Activated CD8-positive, alpha-beta memory T cell treated with anti-CD3 and anti-CD28 coated beads for 24 hours (primary cell): ENCODE measurements at places on chromosomes 1 and 21.

DNA sequence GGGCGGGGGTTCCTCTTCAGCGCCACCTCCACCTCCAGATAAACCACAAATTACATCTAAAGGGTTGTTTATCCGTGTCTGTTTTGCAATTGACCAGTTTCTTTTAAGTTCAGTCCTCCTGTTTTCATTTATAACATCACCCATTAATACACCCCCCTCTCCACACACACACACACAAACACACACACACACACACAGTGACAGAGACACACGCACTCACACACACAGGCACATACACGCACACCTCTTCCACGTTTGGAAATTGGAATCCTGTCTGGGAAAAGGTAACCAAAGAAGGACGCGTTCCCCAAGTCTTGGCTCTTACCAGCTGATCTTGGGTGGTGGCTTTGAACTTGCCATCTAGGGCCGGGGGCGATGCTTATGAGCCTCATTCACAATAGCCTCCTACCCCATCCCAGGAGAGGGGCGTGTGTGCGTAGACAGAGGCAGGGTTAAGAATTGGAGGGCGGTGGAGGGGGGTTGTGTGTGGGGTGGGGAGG, 442 bp upstream of the CSMD2 start:
- DNase-seq = no peak

DNA sequence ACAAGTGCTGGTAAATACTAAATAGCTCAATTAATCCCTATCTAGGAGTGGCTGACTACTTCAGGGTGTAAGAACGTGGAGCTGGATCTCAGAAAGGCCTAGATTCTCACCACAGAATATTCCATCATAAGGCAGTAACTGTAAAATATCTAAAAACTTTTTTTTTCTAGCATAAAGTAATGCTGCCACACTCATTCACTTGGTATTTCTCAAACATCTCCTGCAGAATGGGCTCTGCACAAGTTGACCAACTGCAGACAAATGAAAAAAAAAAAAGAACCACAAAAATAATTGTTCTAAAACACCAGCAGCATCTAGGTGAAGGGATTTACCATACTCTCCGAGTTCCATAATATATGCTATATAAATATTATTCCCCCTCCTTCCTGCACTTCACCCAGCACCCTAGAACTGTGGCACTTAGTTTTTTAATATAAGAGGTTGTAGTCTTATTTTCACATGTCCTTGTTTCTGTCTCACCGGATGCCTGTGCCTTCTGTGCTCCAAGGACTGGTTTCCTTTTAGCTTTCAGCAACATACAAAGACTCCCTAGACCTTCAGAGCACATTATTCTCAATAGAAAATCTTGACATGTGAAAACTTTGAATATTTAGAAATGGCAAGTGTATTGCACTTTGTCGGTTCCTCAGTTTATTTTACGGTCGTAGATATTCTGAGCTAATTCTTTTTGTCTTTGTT, 8.9 kb downstream of the VSIG8 start:
- DNase-seq = no peak

DNA sequence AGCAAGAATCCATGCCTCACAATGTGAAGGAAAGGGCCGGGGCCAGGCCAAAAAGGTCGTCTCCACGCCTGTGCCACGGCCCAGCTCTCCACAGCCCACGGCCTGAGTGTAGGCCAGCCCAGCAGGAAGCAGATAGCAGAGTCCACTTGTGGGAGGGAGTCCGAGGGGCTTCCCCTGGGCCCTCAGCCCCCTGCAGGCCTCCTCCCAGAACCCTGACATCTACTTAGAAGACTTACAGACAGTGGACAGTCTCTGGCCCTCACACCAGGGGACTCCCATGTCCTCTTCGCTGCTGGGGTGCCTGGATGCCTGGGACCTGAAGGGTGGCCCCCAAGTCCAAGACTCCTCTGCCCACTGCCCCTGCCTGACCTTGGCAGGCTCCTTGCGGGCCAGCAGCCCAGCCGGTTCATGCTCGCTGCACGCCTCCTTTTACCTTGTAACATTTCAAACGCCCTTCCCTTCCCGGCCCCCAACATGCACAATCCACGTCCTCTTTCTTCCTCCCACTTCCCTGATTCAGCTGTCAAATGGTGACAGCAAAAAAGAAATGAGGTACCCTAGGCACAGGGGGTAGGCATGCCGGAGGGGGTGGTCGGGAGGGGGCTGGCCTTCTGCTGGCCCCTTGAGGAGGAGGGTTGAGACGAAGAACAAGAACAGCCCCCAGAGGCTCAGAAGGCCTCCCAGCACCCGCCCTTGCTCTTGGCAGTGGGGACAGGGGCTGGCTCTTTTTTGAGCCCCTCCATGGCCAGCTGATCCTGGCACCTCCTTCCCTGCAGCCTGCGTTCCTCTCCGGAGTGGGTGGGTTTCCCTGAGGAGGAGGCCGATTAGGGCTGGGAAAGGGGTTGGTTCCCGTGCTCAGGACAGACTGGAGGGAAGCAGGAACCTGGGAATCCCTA, 997 bp upstream of the PTPN7 start:
- peak; percentile 68 for DNase-seq

DNA sequence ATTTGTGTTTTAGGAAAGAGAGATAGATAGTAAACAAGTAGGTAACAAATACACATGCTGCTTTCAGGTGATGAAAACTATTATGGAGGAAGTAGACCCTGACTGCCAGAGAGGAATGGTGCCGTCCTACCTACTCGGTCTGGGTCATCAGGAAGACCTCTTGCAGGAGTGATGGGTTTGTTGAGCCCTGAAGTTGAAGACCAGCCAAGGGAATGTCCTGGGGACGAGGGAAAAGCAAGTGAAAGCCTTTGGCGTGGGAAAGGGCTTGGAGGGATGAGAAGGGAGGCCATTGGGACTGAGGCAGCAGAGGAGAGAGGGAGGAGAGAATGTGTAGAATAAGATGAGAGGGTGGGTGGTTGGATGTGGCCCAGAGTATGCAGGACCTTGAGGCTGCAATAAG, 379.5 kb upstream of the USP24 start:
- no peak for DNase-seq

DNA sequence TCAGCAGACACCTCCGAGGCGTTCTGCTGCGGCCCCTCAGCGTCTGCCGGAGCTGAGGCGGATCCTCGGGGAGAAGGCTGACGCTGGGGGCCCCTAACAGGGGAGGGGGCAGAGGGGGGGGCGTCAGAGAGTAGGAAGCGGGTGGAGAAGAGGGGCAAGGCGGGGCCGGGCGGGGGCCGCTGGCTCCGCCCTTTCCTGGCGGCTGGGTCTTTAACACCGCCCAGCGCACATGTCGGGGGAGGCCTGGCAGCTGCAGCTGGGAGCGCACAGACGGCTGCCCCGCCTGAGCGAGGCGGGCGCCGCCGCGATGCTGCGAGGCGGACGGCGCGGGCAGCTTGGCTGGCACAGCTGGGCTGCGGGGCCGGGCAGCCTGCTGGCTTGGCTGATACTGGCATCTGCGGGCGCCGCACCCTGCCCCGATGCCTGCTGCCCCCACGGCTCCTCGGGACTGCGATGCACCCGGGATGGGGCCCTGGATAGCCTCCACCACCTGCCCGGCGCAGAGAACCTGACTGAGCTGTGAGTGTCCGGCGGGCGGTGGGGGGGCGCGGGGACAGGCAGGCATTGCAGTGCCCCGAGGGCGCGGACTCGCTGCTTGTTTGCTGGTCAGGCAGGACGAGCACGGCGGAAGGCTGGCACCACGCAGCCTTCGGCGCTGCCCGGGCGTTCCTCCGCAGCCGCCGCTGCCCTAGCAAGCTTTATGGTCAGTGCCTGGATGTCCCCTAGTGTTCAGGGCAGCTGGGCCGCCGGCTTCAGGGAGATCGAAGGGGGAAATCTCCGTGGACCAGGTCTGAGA, at the start of gene NTRK1:
TSS of gene NTRK1 (plus strand) at position 238 of the 796 bp plus-strand sequence. CDS start at position 308, 70 bp downstream.
- peak; percentile 77 for DNase-seq

DNA sequence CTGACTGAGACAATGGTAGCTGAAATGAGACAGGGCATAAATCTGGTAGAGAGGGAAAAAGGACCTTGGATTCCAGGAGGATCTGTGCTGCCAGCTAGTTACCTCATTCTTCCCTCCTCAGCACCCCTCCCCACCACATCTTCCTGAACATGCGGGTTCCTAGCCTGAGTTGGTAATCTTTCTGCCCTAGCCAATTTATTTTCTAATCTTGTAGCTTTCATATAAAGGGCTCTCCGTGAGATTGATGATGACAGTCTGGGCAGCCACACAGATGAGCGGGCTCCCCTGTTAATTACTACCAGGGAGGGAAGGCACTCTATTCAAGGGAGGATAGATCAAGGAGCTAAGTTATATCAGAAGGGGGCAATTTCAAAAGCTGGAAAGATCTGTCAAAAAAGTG, 20.2 kb downstream of the ARHGEF11 start:
- DNase-seq = no peak

DNA sequence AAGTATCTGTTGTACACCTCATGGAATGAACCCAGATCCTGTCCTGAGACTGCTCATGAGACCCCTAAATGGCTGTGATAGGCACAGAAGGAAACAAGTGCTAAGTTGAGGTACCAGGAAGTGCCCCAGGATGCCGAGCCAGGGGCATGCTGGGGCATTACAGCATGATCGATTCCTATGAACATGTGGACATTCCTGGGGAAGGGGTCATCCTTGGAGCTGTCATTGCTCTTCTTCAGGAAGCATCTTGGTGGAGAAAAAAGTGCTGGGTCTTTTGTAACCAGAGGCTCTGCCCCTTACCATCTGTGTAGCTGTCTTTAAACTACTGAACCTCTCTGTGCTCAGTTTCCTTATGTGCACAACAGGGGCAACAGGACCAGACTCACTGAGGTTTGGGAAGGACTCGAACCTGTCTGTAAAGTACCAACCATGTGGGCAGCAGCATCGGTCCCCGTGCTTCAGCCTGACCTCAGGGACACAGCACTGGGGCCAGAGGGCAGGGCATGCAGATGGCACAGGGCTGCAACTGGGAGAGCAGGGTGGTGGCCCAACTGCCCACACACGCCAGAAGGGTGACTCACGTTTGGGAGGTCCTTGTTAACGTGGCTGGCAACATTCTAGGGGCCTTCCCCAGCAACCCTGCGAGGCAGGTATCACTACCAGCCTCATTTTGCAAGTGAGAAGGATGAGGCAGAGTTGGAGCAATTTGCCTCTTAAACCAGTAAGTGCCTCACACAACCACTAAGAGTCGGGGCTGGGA, 142.3 kb upstream of the EDN2 start:
- peak; percentile 70 for DNase-seq
